ENCODE measurements at places on chromosomes 7 and 10.

GRCh38 chr10:111087968-111088505 is 11.2 kb downstream of the ADRA2A start:
- no peak for DNase-seq

DNA sequence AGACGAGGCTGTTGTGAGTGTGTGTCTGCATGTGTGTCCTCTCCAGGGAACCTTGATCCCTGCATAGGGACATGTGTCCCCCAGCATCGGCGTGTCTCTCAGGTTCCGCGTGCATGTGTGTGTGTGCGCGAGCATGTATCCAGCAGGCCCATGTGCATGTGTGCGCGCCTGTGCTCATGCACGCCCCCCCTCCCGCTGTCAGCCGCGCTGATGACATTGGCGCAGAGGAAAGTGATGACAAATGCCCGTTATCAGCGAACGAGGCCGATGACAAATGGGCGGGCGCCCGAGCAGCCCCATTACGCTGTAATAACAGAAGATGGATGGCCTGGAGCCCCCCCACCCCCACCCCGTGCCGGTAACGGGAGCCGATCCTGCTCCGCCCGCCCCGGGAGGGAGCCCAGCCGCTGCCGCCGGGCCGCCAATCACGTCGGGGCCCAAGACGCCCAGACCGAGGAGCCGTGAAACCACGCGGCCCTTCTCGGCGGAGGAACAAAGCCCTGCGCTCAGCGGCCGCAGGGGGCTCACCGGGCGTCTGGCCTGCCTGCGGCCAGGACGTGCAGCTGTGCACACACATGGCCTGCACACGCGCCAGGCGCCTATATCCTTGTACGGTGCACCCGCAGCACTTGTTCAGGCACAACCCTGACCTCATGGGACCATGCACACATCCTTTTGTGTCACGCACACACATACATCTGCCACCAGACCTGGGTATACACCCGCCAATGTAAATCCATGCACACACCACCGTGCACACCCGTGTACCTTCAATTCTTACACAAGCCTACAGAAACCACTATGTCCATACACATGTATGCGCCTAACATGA is 21.5 kb downstream of the POLL start:
- no peak for DNase-seq

- DNase-seq: no peak
Observed at GRCh38 chr10:75117995-75118394, 6.5 kb downstream of the SAMD8 start.

- no peak for DNase-seq
Observed at GRCh38 chr10:93967756-93968155, 26.0 kb upstream of the PLCE1 start.

DNA sequence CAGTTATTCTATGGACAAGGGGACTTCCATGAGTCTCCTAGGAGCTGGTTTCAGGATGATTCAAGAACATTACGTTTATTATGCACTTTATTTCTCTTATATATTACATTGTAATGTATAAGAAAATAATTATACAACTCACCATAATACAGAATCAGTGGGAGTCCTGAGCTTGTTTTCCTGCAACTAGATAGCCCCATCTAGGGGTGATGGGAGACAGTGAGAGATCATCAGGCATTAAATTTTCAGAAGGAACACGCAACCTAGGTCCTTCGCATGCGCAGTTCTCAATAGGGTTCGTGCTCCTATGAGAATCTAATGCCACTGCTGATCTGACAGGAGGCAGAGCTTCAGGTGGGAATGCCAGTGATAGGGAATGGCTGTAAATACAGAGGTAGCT is 137.9 kb downstream of the ANKRD30A start:
- DNase-seq: no peak

DNA sequence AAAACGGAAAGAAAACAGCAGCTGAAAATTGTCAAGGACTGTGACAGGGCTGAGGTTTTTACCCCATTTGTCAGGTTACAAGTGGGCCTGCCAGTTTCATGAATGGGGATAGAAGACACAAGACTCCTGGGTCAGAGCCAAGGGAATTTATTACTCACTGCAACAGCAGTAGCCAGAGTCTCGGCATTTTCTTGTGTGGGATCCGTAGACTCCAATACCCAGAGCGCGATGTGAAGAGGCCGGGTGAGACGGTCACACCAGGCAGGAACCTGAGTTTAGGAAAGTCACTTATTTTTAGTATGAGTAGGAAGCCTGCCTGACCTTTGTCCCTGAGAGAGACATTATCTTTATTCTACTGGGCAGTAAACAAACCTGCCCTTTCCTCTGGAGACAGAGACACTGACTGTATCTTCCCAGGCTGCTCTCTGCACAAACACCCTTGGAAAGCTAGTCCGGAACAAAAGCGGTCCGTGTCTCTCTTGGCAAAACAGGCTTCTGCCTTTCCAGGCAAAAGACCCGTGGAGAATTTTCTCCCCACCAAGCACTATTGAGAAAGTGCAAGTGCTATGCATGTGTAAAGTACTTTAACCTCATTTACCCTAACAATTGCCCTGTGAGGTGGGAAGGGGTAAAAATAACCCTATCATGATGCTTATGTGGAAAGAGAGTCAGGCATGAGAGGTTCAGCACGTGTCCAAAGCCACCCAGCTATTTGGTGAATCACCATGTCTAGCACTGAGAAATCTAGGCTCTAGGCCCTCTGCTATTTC is 58.4 kb downstream of the JCAD start:
- DNase-seq: no peak

- DNase-seq: no peak
Observed at GRCh38 chr10:85946713-85947326, 419.8 kb downstream of the GRID1 start.

GRCh38 chr10:85642421-85643170 is 724.0 kb downstream of the GRID1 start:
- no peak for DNase-seq

DNA sequence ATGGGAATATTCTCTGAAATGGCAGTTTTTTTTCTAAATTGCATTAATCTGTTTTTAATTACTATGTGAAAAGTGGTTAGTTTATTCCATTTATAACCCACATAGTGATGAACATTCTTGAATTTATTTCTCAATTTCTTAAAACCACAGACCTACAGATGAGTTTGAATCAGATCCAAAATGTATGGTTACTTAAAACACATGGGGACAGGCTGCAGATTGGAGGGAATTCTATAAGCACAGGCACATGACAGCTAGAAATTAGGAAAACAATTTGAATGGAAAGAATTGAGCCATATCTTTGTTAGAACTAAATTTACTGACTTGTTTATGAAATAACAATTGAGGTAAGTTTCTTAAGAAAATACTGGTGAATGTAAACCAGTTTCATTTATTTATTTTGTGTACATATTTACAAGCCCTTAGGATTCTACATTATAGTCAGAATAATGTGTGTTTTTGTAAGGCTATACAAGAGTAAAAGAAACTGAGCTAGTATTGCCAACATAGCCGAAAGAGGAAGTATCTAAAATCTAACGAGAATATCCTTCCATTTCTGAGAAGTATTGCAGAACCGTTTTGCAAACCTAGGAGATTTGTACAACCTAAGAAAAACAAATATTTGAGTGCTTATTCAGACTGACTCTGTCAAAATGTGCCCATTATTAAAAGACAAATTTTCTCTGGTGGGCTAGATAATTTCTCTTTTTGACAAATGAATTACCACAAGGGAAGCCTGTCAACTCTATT is 434.3 kb upstream of the SEMA3D start:
- no peak for DNase-seq

GRCh38 chr10:112973805-112974204 is 23.8 kb downstream of the TCF7L2 start:
- no peak for DNase-seq

DNA sequence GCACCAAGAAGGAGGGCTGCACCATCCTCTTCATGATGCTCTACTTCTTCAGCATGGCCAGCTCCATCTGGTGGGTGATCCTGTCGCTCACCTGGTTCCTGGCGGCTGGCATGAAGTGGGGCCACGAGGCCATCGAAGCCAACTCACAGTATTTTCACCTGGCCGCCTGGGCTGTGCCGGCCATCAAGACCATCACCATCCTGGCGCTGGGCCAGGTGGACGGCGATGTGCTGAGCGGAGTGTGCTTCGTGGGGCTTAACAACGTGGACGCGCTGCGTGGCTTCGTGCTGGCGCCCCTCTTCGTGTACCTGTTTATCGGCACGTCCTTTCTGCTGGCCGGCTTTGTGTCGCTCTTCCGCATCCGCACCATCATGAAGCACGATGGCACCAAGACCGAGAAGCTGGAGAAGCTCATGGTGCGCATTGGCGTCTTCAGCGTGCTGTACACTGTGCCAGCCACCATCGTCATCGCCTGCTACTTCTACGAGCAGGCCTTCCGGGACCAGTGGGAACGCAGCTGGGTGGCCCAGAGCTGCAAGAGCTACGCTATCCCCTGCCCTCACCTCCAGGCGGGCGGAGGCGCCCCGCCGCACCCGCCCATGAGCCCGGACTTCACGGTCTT is 1.9 kb downstream of the FZD1 start:
- DNase-seq: no peak

GRCh38 chr7:30276203-30276900 is 8.0 kb upstream of the ZNRF2 start:
- DNase-seq: no peak

- peak; percentile 34 for DNase-seq
Observed at GRCh38 chr7:155665957-155666287, 21.5 kb downstream of the RBM33 start.

- DNase-seq: no peak
Observed at GRCh38 chr10:113118882-113119281, 168.8 kb downstream of the TCF7L2 start.

DNA sequence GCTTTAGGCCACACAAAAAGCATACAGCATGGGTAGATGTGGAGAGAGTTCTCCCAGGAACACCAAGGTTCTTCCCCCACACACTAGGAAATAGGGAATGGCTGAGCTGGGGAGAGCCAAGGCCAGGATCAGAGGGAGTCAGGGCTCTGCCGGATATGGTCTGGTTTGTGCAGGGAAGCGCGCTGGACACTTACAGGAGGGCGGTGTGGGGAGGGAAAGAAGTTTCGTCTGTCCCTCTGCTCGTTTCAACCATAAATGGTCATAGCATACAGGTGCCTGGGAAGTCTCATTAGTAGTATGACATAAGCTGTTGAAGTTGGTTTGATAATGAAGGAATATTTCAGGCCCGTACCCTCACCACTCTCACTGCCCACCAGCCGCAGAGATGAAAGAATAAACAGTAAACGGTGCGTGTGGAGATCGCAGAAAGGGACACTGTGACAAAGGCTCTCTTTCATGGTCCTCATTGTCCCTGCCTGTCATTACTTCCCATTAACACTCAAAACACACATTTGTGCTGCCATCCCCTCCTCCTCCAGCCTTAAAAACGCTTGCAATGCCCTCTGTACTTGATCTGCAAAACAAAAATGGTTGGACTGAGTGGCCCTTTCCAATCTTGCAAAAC is 207.2 kb downstream of the CELF2 start:
- DNase-seq: no peak

DNA sequence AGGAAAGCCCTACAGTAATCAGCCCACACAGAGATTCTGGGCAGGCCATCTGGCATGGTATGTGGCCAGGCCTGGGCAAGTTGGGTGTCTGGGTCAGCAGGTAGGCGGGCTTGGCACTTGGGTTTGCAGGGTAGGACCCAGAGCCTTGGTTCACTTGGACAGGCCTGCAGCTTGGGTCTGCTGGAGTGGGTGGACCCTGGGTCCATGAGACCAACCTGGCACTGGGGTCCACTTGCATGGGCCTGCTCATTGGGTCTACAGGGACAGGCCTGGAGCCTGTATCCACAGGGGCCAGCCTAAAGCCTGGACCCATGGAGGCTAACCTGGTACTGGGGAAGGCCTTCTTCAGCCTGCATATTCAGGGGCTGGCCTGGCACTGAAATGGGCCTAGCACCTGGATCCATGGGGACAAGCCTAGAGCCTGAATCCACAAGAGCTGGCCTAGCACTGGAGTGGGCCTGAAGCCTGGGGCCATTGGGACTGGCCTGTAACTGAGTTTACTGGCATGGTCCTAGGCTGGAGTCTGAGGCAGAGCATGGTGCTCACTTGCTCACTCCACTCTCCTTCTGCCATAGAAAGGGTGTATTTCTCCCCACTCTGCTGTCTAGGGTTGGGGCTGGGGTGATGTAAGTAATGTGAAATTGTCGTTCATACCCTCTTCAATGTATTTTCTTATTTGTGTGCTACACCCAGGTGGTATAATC is 315.0 kb downstream of the AHR start:
- no peak for DNase-seq

GRCh38 chr7:8134089-8134733 is 127.8 kb downstream of the ICA1 start:
- no peak for DNase-seq

GRCh38 chr10:119526621-119527592 is 15.6 kb downstream of the RGS10 start:
- DNase-seq: no peak

- no peak for DNase-seq
Observed at GRCh38 chr7:155881471-155882350, 69.4 kb upstream of the SHH start.

All from brain pericyte (primary cell).